ENCODE measurements at places on chromosomes 16 and 17. TPM values are rescaled to one million over a fixed set of nuclear protein-coding genes. Genes with fewer than 3 reads are reported as not detected.

Gene HSD17B1
- 1.4 TPM for total RNA-seq

Gene IGFALS
- 2.5 TPM for total RNA-seq

Gene LRRC46
- 1.1 TPM for total RNA-seq

GRCh38 chr17:65856865-65857264 lies 295.4 kb upstream of the AXIN2 start:
- no peak for DNase-seq
- H3K4me3 ChIP-seq, result no peak overlapping the region
- no peaks in the 10 kb centered on the region for H3K36me3 ChIP-seq
- H3K27ac ChIP-seq, result no peak overlapping the region
- no peaks in the 10 kb centered on the region for H3K27me3 ChIP-seq

DNA sequence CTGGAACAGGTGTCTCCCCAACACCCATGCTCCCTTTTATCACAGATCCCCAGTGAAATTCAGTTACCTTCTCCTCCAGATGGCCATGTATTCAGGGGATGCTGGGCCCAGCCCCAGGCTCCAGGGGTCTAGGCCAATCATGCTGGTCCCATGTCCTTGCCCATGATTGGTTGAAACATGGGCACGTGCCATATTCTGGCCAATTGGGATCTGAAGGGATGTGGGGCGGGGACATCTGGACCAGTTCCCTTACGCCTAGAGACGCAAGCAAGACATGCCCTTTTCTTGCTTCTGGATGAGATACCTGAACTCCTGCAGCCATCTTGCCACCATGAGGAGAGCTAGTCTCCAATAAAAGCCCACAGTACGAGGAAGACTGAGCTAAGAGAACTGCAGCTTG lies 31.0 kb upstream of the ST6GALNAC1 start:
- H3K36me3 ChIP-seq, result peaks cover 12% of the 10 kb centered on the region
- DNase-seq, result no peak
- H3K27ac ChIP-seq, result no peak overlapping the region
- peaks cover 17% of the 10 kb centered on the region for H3K4me1 ChIP-seq
- no peak overlapping the region for H3K4me3 ChIP-seq

Gene OR3A3
- total RNA-seq, result not detected

GRCh38 chr17:77119668-77120301 lies 21.0 kb upstream of the SEC14L1 start:
- H3K27me3 ChIP-seq, result no peaks in the 10 kb centered on the region
- peaks cover 61% of the 10 kb centered on the region for H3K4me1 ChIP-seq
- H3K4me3 ChIP-seq, result no peak overlapping the region

GRCh38 chr17:58277107-58277801 lies 3.5 kb downstream of the MPO start:
- no peaks in the 10 kb centered on the region for H3K36me3 ChIP-seq
- no peak overlapping the region for H3K4me3 ChIP-seq
- no peak overlapping the region for H3K27ac ChIP-seq
- H3K4me1 ChIP-seq, result no peaks in the 10 kb centered on the region
- H3K27me3 ChIP-seq, result no peaks in the 10 kb centered on the region

Gene CPSF4L
- total RNA-seq, result not detected
